ENCODE measurements at places on chromosomes 2 and 18.

GRCh38 chr2:221943076-221943810 lies 355.6 kb downstream of the PAX3 start:
- DNase-seq, result no peak

DNA sequence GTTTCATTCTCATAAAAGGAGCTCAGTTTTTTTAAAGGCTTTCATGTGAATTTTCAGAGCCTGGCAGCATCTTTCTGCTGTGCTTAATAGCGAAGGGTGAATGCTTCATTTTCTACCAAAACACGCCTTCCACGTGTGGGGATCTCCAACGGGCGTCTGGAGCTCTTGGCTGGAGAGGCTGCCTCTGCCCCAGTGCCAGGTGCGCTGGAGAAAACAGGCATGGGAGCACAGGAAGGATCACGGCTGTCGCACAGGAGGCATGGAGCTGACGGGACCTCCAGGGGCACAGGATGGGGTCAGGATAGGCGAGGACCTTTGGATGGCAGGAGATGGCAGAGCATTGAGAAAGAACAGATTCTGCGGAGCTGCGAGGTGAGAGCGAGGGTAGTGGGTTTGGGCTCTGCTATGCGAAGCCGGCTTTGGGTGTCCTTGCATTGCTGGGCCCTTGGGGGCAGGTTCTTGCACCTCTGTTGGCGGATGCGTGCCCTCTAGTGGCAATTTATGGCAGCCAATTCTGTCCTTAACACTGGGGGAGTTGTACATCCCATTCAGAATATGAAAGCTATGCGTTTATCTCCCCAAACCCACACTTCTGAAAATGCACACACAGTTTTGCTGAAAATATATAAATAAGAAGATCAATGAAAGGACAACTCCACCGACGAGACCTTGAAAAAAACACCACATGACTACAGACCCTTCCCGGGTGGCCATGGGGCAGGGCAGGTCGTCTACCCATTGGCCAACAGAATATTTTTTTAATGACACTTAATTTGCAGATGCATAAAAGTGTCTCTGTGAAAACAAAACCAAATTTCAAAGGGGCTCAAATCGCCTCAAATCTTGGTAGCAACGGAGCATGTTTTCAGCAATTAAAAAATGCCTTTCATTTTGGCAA lies 90.4 kb upstream of the SLC35G4 start:
- no peak for DNase-seq

DNA sequence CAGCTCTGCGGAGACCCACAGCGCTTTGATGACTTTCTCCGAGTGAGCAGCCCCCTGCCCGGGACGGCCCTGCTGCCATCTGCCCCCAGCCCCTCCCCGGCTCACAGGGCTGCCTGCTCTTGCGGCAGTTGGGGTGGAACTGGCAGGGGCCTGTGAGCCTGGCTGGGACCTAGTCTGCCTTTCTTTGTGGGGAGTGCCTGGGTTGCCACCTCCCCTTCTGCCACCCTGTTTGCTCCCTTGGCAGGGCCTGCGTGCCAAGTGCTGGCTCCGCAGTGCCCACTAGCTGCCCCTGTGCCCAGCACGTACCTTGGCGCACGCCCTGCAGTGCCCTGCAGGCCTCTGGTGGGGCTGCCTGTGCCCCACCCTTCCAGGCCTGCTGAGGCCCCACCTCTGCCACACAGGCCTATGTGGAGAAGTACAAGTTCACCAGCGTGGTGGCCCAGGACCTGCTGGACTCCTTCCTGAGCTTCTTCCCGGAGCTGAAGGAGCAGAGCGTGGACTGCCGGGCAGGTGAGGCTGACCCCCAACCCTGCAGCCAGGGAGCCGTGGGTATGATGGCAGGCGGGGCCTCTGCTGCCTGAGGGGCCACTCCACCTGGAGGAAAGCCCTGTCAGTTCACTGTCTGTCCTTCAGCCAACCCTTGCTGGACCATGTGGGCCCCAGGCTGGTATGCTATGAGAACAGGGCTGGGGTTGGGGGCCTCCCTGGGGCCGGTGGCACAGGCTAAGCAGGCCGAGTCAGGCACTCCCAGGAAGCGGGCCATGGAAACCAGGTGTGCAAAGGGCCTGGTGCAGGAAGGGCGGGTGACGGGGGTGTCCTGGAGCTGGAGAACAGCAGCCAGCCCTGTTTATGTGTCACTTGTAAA lies 7.0 kb downstream of the RNPEPL1 start:
- DNase-seq, result no peak

DNA sequence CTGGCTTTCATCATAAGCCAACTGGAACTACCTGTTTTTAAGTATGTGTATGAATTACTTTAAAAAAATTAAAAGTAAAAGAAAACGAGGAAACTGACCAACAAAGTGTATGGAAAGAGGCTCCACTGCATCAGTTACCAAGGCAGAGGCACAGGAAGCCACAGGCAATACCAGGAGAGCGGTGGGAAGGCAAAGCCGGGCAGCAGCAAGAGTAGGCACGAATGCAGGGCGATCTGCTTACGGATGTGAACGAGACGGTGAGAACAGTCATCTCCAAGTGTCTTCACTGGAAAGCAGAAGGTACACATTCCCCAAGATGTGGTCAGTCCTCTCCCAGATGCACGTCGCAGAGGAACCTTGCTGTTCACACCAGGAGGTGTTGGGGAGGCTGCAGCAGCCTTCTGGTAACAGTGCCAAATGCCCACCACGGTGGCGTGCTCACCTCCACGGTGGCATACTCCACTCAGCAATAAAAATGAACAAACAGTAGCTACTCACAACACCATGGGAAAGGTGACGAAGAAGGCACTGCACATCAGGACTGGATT lies 43.1 kb downstream of the HS6ST1 start:
- no peak for DNase-seq

- no peak for DNase-seq
Measured at GRCh38 chr2:236535024-236535423, 34.6 kb upstream of the ACKR3 start.

- DNase-seq, result no peak
Measured at GRCh38 chr18:74216661-74217110, 68.4 kb downstream of the TIMM21 start.

GRCh38 chr2:205957452-205958154 lies 128.4 kb downstream of the INO80D start:
- DNase-seq, result no peak

Data from right atrium auricular region (tissue), 2 donors.